Thymus (tissue), 14 donors: ENCODE measurements at places on chromosomes 6 and 20. TPM values are rescaled to one million over a fixed set of nuclear protein-coding genes. Genes with fewer than 3 reads are reported as not detected.

The CRISP3 gene
- 1.1 TPM for total RNA-seq

The MATN4 gene
- total RNA-seq = 0.14 TPM

The SLC22A7 gene
- total RNA-seq = 0.09 TPM

The SPATS1 gene
- 0.33 TPM for total RNA-seq

The VWA7 gene
- 0.76 TPM for total RNA-seq

The TGM3 gene
- total RNA-seq = 0.28 TPM

The TNFRSF6B gene
- 13.5 TPM for total RNA-seq

The FOXF2 gene
- total RNA-seq = not detected

The PKIB gene
- total RNA-seq = 8.0 TPM

The OGFRL1 gene
- 11.0 TPM for total RNA-seq

GRCh38 chr6:80321011-80321410, 214.5 kb downstream of the BCKDHB start:
- DNase-seq = no peak

GRCh38 chr20:24610341-24611115, 141.1 kb downstream of the SYNDIG1 start:
- DNase-seq = no peak

DNA sequence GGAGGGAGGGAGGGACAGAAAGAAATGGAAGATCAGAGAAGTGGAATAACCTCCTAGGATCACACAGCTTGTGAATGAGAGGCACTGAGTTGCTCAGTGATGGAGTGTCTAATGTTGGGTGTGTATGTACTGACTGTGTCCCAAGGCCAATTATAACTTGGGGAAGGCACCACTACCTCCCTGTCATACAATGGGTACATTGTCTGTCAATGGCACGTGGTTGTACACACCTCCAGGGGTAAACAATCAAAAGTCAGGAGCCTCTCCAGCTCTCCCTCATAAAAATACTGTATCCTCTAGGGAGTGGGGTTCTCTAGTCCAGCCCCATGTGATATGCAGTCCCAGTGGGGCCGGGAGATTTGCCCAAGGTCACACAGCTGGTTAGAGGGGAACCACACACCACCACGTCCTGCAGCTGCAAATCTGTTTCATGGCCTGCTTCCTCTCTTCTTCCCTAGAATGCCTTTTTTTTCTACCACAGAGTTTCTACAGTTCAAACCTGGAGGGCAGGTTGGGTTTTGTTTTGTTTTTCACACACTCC, 112.5 kb downstream of the SNX5 start:
- DNase-seq = no peak

GRCh38 chr6:144176043-144176442, 25.7 kb downstream of the STX11 start:
- DNase-seq = no peak

DNA sequence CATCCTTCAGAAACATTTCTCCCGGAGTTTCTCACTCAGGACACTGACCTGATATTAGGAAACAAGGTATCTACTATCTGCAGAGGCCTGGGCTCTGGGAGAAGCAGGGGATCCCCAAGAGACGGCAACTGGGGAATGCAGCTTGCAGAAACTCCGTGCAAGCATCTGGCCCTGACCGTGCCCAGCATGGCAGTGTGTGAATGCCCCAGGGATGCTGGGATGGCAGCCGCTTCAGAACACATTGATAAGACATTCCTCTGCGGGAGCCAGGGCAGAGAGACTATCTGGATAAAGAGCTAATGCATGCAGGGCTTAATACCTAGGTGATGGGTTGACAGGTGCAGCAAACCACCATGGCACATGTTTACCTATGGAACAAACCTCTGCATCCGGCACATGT, 55.4 kb downstream of the NFATC2 start:
- no peak for DNase-seq

- DNase-seq = no peak
Observed at GRCh38 chr6:69673298-69673697, 123.5 kb downstream of the LMBRD1 start.

GRCh38 chr6:136607204-136607931, 57.1 kb upstream of the MAP7 start:
- no peak for DNase-seq

DNA sequence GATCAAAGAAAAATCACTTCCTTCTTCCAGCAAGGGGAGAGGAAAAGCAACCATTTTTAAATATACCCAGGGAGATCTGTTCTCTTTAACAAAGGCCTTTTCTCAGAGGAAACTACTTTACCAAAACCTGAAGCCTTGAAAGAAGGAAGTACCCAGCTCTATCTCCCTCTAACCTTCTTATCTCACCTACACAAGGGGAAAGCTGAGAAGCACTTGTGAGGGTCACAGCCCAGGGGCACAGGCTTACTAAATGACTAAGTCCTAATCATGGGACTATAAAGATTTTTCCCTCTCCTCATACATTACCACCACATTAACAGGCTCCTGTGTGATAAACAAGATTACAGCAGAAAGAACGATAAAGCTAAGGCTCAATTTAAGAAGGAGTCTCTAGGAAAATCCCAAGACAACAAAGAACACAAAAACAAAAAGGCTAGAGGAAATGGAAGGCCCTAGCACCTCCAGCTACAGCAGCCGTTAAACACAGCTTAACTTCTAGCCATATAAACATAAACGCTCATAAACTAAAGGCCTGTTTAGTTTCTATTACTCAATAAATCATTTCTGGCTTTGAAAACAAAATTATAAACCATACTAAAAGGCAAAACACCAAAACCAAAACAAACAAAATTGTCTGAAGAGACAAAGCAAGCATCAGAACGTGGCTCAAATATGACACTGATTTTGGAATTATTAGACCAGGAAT, 284.9 kb upstream of the ECI2 start:
- DNase-seq = no peak

- no peak for DNase-seq
Observed at GRCh38 chr20:62832212-62832922, 15.5 kb downstream of the COL9A3 start.

DNA sequence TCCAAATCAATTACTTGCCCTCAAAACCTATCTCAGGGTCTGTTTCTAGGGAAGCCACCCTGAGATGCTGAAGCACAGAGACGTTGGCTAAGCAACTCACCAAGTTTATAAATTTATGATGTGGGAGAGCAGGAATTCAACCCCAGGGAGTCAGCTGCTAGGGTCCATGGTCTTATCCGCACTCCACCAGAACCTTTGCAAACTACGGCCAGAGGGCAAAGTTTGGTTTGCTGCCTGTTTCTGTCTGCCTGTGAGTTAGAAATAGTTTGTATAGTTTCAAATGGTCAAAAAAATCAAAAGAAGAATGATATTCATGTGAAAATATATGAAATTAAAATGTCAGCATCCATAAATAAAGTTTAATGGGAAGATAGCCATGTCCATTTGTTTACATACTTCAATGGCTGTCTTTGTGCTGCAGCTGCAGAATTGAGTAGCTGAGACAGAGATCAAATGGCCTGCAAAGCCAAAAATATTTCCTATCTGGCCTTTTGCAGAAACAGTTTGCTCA, 83.7 kb upstream of the ZFP64 start:
- no peak for DNase-seq

DNA sequence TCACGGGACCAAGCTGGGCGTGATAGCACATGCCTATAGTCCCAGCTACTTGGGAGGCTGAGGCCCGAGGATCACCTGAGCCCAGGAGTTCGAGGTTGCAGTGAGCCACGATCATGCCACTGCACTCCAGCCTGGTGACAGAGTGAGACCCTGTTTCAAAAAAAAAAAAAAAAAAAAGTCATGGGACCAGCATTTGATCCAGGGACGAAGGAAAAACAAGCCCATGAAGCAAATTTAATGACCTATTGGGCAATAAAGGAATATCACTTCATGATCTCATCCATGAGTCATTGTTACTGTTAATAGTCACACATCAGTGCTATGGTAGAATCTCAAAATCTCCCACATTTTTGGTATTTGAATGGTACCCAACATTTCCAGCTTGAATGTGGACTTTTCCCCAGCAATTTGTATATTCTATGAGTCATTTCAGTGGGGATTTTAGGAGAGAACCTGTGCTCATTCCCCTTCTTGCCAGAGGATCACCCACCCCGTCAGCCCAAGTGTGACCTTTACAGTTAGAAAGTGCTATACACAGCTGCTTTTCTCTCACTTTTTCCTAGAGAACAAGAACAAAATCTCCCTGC, 8.5 kb upstream of the SOD2 start:
- no peak for DNase-seq

DNA sequence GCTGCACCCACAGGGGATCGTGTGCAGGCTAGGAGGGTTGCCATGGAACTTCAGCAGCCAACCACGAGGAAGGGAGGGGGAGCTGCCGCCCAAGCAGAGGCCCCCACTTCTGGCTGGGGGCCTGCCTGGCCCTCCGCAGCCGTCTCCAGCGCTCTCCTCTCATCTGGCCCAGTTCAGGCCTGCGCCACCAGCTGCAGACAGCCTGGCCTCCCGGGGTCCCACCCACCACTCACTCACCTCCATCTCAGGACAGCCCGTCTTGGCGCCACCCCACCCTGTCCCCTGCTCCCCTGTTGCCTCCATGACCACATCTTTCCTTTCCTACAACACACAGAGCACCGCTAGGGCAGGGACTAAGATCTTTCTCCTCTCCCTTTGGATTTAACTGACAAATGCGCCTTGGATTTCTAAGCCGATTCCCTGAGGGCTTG, 98.7 kb downstream of the ANKRD60 start:
- no peak for DNase-seq

GRCh38 chr20:1214838-1215261, 11.0 kb upstream of the RAD21L1 start:
- no peak for DNase-seq
